ENCODE measurements at places on chromosomes 3 and 15. TPM values are rescaled to one million over a fixed set of nuclear protein-coding genes. Genes with fewer than 3 reads are reported as not detected.

The ADAMTSL3 gene
- total RNA-seq = 0.77 TPM

DNA sequence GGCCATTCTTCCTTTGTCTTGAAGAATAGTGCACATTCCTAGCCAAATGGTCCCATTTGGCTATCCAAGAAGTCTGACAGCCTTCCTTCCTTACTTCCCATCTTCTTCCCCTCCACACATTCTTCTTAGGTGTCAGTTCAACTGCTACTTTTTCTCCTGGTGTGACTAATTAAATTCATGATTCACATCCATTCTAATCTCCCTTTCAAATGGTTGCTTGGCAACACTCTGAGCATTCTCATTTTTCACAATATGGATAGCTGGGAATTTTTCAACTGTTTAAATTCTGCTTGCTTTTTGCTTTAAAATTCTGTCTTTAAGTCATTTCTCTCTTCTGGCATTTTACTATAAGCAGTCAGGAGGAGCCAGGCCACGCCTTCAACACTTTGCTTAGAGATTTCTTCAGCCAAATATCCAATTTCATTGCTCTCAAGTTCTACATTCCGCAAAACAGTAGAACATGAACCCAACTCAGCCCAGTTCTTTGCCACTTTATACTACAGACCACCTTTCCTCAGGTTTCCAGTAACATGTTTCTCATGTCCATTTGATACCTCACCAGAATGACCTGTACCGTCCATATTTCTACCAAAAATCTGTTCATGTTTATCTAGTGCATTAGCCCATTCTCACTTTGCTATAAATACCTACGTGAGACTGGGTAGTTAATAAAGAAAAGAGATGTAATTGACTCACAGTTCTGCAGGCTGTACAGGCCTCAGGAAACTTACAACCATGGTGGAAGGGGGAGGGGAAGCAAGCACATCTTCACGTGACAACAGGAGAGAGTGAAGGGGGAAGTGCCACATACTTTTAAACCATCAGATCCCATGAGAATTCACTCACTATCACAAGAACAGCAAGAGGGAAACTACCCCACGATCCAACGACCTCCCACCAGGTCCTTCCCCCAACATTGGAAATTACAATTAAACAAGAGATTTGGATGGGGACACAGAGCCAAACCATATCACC, 31.9 kb upstream of the MCF2L2 start:
- peaks cover under 1% of the 10 kb centered on the region for H3K36me3 ChIP-seq
- no peaks in the 10 kb centered on the region for H3K27me3 ChIP-seq
- H3K27ac ChIP-seq = no peak overlapping the region
- DNase-seq = no peak

DNA sequence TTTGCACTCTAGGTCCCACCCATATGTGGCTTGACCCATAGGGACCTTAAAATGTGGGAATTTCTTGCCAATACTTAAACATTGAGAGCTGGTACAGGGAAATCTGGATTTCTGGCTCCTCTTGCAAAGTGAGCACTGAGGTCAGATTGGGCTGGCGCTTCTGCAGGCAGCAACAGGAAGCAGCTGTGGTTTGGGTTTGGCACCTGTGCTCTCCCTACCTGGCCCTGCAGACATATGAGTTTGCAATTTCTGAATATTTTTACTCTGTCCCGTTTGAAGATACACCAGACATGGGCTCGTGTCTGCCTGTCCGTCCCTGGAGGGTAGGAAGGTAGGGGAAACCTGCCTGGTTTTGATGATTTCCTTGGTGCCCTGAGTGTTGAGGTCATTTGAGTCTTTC, 74.8 kb upstream of the SEC13 start:
- no peak overlapping the region for H3K27ac ChIP-seq
- no peak for DNase-seq
- no peaks in the 10 kb centered on the region for H3K27me3 ChIP-seq
- H3K4me1 ChIP-seq = peaks cover 15% of the 10 kb centered on the region
- no peaks in the 10 kb centered on the region for H3K36me3 ChIP-seq

- H3K36me3 ChIP-seq = peaks cover 35% of the 10 kb centered on the region
- peak overlapping the region; percentile 99 for H3K4me3 ChIP-seq
- peaks cover 4% of the 10 kb centered on the region for H3K4me1 ChIP-seq
- DNase-seq = no peak
- H3K27me3 ChIP-seq = no peaks in the 10 kb centered on the region
Measured at GRCh38 chr3:40308725-40309417, 636 bp upstream of the EIF1B start.
